ENCODE measurements at places on chromosomes 12 and 14.

DNA sequence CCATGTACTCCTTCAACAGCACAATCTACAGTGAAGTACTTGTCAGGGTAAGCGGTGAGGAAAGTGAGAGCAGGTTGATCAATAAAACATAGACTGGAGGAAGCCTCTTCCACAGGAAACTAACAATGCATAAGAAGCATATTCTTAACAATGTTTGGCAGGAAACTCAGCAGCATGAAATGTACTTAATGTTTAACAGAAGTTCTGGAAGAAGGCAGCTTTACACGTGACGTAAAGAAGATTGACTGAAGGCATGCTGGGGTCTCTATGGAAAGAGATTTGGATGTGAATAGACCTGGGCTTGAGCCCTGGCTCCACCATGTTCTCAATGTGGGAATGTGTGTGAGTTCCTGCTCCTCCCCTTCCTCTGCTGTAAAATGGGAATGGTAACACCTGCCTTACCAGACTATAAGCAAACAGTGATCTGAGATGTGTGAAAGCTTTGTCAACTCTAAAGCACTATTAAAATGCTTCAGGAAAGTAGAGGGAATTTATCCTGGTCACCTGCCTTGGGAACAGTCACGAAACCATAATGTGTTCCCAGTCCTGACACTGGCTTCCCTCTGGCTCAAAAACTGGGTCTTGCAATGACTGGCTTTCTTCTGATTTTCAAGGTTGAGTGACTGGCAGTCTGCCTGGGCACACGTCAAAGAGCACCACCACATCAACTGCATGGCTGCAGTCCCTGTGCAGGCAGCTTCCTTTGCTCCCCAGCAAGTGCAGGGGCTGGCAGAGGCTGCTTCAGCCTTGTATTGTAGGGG is 384.6 kb downstream of the APAF1 start:
- DNase-seq, result no peak

DNA sequence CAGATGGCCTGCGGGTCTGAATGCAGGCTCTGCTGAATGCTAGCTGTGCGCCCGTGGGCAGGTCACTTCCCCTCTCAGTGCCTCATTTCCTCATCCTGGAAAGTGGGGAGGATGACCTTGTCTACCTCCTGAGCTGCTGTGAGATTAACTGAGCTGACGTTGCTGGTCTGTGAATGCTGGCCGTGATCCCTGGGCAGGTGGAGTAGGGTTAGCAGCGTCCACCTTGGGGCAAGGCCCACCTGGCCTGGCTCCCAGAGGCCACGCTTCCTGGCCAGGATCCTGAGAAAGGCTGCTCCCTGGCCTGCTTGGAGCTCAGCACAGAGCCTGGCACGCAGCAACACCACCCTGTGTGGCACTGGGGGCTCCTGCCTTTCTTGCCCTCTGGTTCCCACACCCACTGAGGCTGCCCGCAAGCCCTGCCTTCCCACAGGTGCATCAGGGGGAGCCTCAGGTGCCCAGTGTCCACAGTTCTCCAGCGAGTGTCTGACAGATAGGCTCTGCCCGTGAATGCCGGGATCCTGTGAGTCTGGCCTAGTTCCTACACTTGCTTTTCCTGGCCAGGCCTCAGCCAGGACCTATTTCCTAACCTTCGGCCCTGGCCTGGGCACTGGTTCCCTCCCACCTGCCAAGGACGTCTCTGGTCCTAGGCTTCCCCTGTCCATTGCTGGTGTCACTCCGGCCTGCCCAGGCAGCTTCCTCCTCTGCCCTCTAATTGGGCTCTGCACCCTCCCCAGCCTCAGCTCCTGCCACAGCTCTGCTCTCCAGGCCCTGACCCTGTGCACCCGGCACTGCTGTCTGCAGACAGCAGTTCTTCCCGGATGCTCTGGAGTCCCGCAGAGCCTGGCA is 37.2 kb upstream of the TDRD9 start:
- DNase-seq, result no peak

DNA sequence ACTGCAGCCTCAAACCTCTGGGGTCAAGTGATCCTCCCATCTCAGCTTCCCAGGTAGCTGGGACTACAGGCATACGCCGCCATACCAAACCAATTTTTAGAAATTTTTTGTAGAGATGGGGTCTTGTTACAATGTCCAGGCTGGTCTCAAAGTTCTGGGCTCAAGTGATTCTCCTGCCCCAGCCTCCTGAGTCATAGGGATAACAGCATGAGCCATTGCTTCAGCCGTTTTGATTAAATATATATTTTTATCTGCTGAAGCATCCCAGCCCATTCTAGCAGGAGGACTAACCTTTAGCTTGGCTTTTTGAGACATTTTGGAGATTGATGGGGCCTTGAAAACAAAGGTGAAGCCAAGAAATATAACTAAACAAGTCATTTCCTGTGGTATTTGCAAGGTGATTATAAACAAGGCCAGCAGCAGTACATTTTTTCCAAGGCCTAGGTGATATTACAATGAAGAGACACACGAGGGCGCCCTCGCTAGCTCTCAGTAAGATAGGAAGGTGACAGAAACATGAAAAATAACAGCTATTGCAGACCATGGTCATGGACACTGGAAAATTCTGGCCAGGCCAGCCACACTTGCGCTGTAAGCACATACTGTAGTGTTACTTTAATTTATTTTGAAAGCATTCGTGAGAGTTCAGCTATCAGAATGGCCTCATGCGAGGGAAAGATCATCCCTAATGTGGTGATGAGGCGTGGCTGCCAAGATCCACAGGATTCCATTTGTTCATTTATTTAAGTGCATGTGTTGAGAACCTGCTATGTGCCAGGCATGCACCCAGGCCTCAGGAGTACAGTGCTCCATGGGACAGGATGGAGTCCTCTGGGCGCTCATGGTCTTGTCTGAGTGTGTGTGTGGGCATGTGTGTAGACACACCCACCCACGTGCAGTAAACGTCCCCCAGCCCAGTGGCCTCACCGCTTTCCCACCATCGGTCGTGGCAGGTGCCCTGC is 63.5 kb downstream of the DGLUCY start:
- peak; percentile 31 for DNase-seq

- DNase-seq, result no peak
Observed at GRCh38 chr14:60736494-60736893, 1.9 kb downstream of the MNAT1 start.

- no peak for DNase-seq
Observed at GRCh38 chr12:108634341-108634751, 652 bp upstream of the SELPLG start.

DNA sequence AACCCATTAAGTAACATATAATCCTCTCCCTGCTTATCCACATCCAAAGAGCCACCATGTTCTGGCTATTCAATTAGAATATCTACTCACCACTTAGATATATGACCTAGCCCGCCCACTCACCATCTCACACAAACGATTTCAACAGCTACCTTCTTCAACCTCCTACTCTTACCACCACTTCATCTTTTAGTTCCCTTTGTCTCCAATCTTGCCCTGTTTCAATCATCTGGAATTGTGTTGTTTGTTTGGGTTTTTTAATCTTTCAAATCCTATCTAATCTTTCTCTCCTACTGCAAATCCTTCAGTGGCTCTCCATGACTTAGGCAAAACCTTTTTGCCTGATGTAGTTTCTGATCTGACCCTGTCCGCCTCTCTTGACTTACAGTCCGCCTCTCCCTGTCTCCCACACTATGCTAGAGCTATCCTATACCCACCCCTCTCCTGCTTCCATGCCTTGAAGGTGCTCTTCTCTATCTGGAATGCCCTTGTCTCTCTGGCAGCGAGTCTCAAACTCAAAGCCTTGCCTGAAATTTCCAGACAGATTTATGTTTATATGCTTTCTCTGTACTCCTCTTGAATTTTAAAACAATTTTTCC is 161.0 kb upstream of the CRY1 start:
- no peak for DNase-seq

DNA sequence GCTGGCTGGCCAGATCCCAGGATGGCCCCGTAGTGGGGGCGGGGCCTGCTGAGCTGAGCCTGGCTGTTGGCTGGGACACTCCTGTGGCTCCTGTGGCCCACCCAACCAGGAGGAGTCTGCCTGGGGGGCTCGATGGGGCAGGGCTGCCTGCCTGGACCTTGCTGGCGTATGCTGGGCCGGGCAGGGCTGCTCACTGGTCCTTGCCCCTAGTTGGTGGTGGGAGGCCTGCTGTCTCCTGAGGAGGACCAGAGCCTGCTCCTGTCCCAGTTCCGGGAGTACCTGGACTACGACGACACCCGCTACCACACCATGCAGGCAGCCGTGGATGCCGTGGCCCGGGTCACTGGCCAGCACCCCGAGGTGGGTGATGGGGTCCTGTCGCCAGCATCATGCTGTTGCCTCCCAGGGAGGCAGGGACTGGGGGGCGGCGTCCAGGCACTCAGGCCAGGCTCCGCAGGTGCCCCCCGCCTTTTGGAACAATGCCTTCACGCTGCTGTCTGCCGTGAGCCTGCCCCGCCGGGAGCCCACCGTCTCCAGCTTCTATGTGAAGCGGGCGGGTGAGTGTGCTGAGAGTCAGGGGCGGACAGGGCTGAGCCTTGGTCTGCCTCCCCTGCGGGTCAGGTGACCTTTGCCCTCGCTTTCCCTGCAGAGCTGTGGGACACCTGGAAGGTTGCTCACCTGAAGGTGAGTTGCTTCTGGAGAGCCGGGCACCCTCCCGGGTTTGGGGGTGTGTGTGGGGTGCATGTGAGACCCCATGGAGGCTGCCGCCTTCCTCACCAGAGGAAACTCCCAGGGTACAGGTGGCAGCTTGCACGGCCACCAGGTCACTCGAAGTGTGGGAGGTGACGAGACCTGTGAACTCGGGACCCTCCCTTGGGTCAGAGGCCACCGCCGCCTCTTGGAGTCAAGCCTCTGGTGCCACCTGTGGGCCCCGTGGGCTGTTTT is 3.4 kb downstream of the NOC4L start:
- no peak for DNase-seq

DNA sequence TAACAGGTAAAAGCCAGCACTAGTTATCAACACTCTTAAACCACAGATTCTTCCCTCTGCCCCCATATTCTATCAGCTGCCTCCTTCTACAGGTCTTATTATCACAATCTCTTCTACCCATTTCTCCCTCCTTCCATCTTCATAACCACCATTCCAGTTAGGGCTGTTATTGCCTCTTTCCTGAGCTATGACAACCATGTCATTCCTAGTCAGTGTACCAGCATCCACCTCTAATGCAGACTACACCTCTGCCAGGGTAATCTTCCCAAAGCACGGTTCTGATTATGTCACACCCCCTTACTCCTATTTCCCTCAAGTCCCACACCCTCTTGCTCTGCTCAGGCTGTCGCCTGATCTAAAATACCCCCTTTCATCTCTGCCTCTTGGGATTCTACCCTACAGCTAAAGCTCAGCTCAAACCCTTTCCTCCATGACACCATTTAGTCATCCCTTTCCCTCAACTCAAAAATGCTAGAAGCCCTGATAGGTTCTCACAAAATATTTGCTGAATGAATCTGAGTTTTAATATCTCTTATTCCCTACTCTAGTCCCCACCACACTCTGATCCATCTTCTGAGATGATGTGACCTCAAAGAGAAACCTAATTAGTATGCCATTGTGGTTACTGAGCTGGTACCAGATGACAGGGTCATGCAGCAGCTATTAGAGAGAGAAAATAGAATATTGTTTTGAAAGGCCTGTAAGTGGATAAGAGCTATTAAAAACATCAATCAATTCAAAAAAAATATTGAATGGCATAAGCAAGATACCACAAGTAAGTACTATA is 11.7 kb downstream of the RACGAP1 start:
- no peak for DNase-seq

- no peak for DNase-seq
Observed at GRCh38 chr12:75727577-75727976, 216.2 kb upstream of the KRR1 start.

DNA sequence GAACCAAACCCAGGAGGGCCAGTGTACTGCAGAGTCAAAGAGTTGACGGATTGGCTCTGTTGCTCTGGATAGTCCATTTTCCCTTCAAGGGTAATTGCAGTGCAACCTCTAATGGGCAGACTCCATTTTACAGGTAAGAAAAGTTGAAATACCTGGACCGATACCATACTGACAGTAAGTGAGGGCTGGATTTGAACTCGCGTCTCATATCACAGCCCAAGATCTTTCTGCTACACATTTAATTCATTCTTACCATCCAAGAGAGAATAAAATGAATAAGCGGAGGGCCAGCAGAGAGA is 356 bp upstream of the ZC3H14 start:
- DNase-seq, result no peak

DNA sequence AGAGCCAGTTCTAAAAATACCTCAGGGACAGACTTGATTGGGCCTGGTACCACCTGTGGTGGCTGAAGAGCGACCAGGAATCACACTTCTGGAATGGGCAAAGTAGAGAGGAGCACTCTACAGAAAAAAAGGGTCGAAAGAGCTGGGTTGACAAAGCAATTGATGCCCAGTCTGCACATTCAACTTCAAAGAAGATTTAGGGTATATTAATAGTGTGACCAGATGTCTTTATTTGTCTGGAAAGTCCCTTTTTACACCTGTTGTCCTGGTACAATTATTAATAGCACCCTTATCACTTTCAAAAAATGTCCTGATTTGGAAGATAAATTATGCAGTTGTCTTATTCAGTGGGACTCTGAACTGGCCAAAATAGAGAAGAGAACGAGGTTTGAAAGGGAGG is 137.5 kb downstream of the DYRK2 start:
- no peak for DNase-seq

GRCh38 chr12:132661972-132662371 is 25.2 kb downstream of the POLE start:
- DNase-seq, result no peak

GRCh38 chr12:96769400-96769799 is 137.7 kb upstream of the NEDD1 start:
- DNase-seq, result no peak

DNA sequence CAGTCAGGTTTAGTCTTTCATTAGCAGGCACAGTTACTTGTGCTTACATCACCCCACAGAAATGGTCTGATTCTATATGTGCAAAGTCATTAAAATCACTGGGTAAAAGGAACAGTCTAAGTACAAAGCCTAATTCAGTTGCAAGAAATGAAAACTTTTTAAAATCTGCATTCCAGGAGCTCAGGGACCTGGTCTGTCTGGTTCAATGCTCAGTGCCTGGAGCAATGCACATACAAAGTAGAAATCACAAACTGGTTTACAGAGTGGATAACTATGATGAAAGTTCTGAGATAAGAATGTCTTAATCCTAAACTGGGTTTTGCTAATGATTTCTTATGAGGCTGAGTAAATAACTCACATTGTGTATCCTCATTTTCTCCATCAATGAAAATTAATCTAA is 28.7 kb downstream of the LMNTD1 start:
- DNase-seq, result no peak

DNA sequence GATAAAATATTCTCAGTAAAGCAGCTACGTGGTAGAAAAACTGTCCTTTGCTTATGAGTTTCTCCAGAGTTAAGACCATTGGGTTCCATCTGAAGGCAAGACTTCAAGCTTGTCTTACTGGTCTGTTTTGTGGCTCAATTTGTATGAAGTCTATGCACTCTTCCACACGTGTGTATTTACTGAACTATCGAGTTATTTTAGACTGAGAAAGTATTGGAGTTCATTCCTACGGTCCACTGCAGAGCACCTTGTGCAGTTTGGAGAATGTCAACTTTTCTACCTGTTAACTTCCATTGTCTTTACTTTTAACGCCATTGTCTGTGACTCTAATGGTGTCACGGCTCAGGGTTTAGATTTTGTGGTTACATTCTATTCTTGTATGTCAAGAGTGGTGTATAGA is 3.7 kb downstream of the HIF1A start:
- DNase-seq, result no peak

GRCh38 chr12:103665971-103666370 is 78.9 kb downstream of the STAB2 start:
- DNase-seq, result no peak

GRCh38 chr12:51395283-51396230 is 4.4 kb upstream of the GALNT6 start:
- no peak for DNase-seq
